ENCODE measurements at places on chromosomes 2 and 18. TPM values are rescaled to one million over a fixed set of nuclear protein-coding genes. Genes with fewer than 3 reads are reported as not detected.

The HOXD8 gene
- not detected for total RNA-seq

- H3K27me3 ChIP-seq = no peaks in the 10 kb centered on the region
- no peak for DNase-seq
- peaks cover 15% of the 10 kb centered on the region for H3K4me1 ChIP-seq
- no peak overlapping the region for H3K27ac ChIP-seq
- H3K36me3 ChIP-seq = no peaks in the 10 kb centered on the region
These were observed 27.2 kb upstream of the ACYP2 start for GRCh38 chr2:54088191-54088634.

DNA sequence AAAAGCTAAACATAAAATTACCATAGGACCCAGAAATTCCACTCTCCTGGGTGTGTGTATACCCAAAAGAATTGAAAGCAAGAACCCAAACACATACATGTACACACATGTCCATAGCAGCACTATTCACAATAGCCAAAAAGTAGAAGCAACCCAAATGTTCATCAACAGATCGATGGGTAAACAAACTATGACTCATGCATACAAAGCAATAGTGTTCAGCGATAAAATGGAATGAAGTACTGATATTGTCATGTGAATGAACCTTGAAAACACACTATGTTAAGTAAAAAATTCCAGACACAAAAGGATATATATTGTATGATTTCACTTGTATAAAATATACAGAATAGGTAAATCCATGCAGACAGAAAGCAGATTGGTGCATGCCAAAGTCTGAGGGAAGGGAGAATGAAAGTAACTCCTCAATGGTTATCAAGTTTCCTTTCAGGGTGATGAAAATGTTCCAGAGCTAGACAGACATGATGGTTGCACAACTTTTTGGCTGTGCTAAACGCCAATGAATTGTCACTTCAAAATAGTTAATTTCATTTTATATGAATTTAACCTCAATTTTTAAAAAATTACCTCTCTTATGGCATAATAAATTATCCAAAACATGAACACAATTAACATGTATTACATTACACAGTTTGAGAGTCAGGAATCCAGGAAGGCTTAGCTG, 35.5 kb downstream of the GKN2 start:
- DNase-seq = no peak
- no peaks in the 10 kb centered on the region for H3K4me1 ChIP-seq
- H3K27ac ChIP-seq = no peak overlapping the region
- H3K27me3 ChIP-seq = no peaks in the 10 kb centered on the region
- H3K36me3 ChIP-seq = no peaks in the 10 kb centered on the region

GRCh38 chr2:14189929-14190328, 442.6 kb upstream of the LRATD1 start:
- no peaks in the 10 kb centered on the region for H3K27me3 ChIP-seq
- no peak overlapping the region for H3K4me3 ChIP-seq
- H3K27ac ChIP-seq = no peak overlapping the region
- no peaks in the 10 kb centered on the region for H3K4me1 ChIP-seq

The PRKAG3 gene
- total RNA-seq = not detected

DNA sequence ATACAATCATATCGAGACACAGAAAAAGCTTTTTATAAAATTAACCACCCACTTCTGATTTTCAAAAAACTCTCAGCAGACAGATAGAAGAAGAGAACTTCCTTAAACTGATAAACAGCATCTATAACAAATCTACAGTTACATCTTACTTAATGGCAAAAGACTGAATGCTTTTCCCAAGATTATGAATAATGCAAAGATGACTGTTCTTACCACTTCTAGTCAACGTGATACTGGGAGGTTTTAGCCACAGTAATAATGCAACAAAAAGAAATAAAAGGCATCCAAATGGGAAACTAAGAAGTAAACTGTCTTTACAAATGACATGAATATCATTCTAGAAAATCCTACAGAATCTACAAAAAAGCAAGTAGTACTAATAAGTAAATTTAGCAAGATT, 58.0 kb upstream of the TMEM247 start:
- no peak overlapping the region for H3K4me3 ChIP-seq
- DNase-seq = no peak
- peaks cover 2% of the 10 kb centered on the region for H3K27me3 ChIP-seq
- peaks cover 4% of the 10 kb centered on the region for H3K36me3 ChIP-seq
- peaks cover 3% of the 10 kb centered on the region for H3K4me1 ChIP-seq

The UGT1A7 gene
- total RNA-seq = not detected

DNA sequence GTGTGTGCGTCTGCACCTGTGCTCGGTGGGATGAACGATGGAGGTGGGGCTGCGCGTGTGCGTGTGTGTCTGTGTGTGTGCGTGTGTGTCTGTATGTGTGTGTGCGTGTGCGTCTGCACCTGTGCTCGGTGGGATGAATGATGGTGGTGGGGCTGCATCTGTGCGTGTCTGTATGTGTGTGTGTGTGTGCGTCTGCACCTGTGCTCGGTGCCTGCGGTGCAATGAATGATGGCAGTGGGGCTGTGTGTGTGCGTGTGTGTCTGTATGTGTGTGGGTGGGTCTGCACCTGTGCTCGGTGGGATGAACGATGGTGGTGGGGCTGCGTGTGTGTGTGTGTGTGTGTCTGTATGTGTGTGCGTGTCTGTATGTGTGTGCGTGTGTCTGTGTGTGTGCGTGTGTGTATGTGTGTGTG, 48.5 kb upstream of the CTDP1 start:
- DNase-seq = peak; percentile 6
- H3K4me3 ChIP-seq = no peak overlapping the region
- no peaks in the 10 kb centered on the region for H3K36me3 ChIP-seq

GRCh38 chr2:68263632-68264031, 11.3 kb upstream of the PPP3R1 start:
- H3K4me1 ChIP-seq = no peaks in the 10 kb centered on the region
- no peak overlapping the region for H3K4me3 ChIP-seq
- no peaks in the 10 kb centered on the region for H3K36me3 ChIP-seq
- no peak for DNase-seq
- no peak overlapping the region for H3K27ac ChIP-seq

DNA sequence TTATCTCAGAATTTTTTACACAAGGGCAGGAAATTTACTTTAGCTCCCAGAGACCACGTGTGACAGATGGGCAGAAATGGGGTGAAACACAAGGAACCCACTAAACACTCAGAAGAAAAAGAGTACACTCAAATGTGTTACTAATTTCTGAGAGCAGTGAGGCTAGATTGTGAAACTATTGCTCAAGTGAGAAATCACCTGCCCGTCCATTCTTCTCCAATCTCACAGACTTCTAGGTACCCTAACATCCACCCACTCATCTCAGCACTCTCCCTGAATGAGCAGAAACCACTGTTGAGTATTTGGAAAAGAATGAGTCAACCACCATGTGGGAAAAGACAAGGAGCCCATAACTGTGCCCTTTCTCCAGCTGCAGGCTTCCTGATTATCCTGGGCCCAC, 293.0 kb upstream of the CDH2 start:
- no peaks in the 10 kb centered on the region for H3K4me1 ChIP-seq
- no peaks in the 10 kb centered on the region for H3K27me3 ChIP-seq
- no peak overlapping the region for H3K27ac ChIP-seq
- DNase-seq = no peak
- no peaks in the 10 kb centered on the region for H3K36me3 ChIP-seq
- no peak overlapping the region for H3K4me3 ChIP-seq

The CD8B gene
- 0.87 TPM for total RNA-seq

GRCh38 chr18:73639788-73640187, 507.8 kb downstream of the FBXO15 start:
- H3K27ac ChIP-seq = no peak overlapping the region
- H3K4me1 ChIP-seq = no peaks in the 10 kb centered on the region
- no peak overlapping the region for H3K4me3 ChIP-seq
- no peaks in the 10 kb centered on the region for H3K36me3 ChIP-seq
- no peak for DNase-seq
- H3K27me3 ChIP-seq = no peaks in the 10 kb centered on the region

DNA sequence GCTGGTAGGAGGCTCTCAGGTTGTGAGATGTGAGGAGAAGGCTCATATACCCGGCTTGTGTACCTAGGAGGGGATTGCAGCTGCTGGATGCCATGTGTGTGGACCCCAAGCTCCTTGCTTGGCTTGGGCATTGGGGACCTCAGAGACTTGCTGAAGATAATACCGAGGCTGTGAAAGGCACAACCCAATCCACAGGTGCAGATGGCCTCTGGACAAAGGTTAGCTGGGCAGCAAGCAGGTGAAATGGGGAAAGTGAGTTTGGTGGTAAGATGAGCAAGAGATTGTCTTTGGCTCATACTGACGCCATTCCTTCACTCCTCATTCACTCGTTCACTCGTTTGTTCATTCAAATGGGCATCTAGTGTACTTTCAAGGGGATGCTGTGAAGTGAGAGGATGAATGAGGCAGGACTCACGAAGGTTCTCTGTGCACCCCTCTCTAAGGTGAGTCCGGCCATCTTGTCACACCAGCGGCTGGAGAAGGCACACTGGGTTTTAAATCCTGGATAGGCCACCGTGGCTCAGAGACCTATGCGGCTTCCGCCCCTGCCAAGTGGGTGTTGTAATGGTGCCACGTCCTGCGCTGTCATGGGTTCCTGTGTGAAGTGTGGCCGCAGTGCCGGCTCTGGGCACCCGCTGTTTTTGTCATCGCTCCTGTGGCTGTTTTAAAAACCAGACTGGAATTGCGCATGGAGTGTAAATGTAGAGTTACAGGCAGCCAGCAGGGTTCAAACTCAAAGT, 13.7 kb downstream of the FBLN7 start:
- peaks cover 40% of the 10 kb centered on the region for H3K4me1 ChIP-seq
- H3K36me3 ChIP-seq = no peaks in the 10 kb centered on the region
- DNase-seq = peak; percentile 4
- H3K27me3 ChIP-seq = no peaks in the 10 kb centered on the region

The GPR55 gene
- total RNA-seq = 1.5 TPM

The SPHKAP gene
- not detected for total RNA-seq

The ALPG gene
- total RNA-seq = not detected

Data from activated CD4-positive, alpha-beta memory T cell treated with anti-CD3 and anti-CD28 coated beads for 36 hours (primary cell).